ENCODE measurements at places on chromosomes 6 and 20. TPM values are rescaled to one million over a fixed set of nuclear protein-coding genes. Genes with fewer than 3 reads are reported as not detected.

DNA sequence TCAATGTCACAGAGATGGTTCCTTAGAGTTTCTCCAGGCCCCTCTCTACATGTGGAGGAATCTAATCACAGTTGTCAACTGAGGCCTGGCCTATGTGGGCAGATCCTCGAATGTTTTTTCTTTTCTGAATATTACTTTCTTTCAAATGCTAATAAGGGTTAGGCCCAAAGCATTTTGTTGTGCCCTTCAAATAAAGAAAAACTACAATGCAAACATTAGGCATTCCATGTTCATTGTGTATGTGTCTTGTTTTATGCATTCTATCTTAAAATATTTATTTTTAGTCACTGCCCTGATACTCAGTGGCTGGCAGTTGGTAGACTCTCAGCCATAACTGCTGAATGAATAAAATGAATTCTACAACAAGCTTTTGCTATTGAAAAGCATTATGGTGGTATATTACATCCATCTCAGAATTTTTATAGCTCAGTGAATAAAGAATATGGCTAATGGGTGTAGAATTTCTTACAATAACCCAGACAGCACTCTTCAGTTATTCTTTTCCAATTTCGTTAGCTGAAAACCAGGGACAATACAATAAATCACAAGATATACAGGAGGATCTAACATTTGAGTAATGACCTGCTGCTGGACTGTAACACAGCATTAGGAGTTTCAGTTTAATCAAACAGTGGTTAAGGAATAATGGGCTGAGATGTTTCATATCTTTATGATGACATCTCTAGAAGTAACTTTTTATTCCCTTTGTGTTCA, 28.3 kb downstream of the RGS17 start:
- DNase-seq = no peak

- peak; percentile 22 for DNase-seq
Observed at GRCh38 chr6:84581494-84582259, 182.7 kb downstream of the TBX18 start.

PNPLA1 gene
- polyA plus RNA-seq = not detected

AMD1 gene
- 40.3 TPM for polyA plus RNA-seq

WFDC12 gene
- polyA plus RNA-seq = not detected

- DNase-seq = no peak
Observed at GRCh38 chr6:36374194-36374593, 13.3 kb downstream of the ETV7 start.

BEND6 gene
- polyA plus RNA-seq = 1.0 TPM

- no peak for DNase-seq
Observed at GRCh38 chr6:37375376-37375775, 21.6 kb downstream of the RNF8 start.

- no peak for DNase-seq
Observed at GRCh38 chr6:3741477-3741871, 10.0 kb downstream of the PXDC1 start.

- DNase-seq = no peak
Observed at GRCh38 chr6:104579310-104579863, 280.3 kb downstream of the HACE1 start.

- DNase-seq = peak; percentile 52
Observed at GRCh38 chr6:2917801-2918445, 14.8 kb upstream of the SERPINB9 start.

CST4 gene
- not detected for polyA plus RNA-seq

- DNase-seq = no peak
Observed at GRCh38 chr6:137588472-137588871, 94.3 kb upstream of the OLIG3 start.

GRCh38 chr20:49511788-49512525, 29.5 kb upstream of the KCNB1 start:
- no peak for DNase-seq

DNA sequence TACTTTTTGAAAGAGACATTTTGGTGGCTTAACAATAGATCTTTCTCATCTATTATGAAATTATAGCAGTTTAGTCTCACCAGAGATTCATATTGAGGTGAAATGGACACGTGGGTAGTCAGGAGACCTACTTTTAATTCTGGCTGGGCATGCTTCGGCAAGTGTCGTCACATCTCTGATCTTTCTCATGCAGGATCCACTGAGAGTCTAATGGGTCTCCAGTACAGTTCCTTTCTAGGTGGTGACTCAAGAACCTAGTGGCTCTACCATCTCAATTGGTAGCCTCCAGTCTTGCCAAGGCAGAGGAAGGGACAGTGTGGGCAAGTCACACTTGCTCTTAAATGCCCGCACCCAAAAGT, 94.9 kb downstream of the KCNB1 start:
- no peak for DNase-seq

DNA sequence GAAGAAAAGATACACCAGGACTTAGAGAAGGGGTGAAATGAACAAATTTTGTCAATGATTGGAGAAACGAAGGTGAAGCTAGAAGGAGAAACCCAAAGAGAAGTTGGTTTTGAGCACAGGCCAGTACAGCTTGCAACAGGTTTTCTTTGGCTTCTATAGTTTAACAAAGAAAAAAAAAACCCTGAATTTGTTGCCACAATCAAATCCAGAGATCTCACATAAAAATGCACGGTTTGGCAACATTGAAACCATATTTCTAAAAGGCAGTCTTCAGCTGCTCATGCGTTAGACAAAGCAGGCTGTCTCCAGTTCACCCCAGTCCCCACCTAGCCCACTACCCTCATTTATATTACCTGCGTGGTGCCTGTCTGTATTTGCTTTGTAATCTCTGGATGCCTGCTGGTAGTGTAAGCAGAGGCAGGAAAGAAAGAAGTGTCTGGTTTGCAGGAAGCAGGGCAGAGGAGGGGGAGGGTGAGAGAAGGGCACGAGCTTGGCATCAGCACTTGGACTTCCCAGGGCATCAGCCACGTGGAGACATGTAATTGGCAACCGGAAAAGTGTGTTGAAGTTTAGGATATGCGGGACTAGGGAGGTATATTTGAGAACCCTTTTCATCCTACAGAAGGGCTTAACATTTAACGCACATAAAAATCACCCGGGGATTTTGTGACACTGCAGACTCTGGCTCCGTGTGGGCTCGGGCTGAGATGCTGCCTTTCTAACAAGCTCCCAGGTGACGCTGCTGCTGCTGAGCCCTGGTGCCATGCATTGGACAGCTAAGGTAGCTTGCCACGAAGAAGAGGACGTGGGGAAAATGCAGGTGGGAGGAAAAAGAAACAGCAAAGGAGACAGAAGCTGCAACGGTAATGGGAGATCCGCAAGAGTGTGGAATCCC, 14.4 kb downstream of the PFDN4 start:
- DNase-seq = no peak

PDE7B gene
- polyA plus RNA-seq = 11.3 TPM

- no peak for DNase-seq
Observed at GRCh38 chr6:164164876-164165275, 750.4 kb downstream of the QKI start.

TFAP2C gene
- polyA plus RNA-seq = not detected

TSBP1 gene
- not detected for polyA plus RNA-seq

DNA sequence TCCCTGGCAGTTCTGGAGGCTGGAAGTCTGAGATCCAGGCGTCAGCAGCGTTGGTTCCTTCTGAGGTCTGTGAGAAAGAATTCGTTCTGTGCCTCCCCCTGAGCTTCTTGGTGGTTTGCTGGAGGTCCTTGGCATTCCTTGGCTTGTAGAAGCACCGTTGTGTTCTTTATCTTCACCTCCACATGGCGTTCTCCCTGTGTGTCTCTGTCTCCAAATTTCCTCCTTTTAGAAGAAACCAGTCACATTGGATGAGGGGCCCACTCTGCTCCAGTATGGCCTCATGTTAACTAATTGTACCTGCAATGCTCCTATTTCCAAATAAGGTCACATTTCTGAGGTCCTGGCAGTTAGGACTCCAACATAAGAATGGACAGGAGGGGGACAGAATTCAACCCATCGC, 73.0 kb upstream of the BACH2 start:
- DNase-seq = no peak

ATG5 gene
- polyA plus RNA-seq = 24.7 TPM

DNA sequence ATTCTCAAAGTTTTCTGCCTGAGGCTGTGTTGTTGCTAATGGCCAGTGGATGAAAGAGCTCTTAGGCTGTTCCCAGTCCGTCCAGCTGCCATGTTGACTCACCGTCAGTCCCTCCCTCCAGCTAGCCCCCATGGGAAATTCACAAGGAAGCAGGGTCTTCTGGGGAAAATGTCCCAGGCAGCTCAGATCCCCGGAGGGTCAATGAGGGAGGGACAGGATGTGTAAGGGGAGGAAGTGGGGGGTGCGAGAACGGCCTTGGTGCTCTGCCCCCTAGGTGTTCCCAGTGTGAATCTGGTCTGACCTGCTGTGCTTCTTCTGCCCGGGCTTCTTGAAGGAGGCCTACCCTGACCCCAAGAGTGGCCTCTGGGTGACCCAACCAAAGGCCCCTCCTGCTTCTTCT, 65.9 kb downstream of the CEBPB start:
- DNase-seq = no peak

- no peak for DNase-seq
Observed at GRCh38 chr20:10551732-10552724, 116.9 kb downstream of the SLX4IP start.

SYCP2L gene
- polyA plus RNA-seq = 1.9 TPM

RAMACL gene
- not detected for polyA plus RNA-seq

- DNase-seq = no peak
Observed at GRCh38 chr6:2915150-2915549, 12.0 kb upstream of the SERPINB9 start.

GRCh38 chr6:141248021-141248799, 884.5 kb upstream of the GJE1 start:
- DNase-seq = peak; percentile 61

DNA sequence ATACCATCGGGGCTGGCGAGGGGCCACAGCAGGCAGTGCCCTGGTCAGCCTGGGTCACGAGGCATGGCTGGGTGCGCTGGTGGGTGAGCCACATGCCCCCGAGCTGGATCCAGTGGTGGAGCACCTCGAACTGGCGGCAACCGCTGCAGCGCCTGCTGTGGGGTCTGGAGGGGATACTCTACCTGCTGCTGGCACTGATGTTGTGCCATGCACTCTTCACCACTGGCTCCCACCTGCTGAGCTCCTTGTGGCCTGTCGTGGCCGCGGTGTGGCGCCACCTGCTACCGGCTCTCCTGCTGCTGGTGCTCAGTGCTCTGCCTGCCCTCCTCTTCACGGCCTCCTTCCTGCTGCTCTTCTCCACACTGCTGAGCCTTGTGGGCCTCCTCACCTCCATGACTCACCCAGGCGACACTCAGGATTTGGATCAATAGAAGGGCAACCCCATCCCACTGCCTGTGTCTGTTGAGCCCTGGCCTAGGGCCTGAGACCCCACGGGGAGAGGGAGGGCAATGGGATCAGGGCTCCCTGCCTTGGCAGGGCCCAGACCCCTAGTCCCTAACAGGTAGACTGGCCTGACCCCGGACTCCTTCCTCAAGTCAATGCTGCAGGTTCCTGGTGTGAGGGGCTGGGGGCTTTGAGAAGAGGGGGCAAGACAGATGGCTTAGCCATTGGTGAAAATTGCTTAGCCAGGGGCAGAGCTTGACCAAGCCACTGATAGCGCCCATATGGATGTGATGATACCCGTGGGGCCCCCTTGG, 598 bp downstream of the TMEM239 start:
- no peak for DNase-seq

DNA sequence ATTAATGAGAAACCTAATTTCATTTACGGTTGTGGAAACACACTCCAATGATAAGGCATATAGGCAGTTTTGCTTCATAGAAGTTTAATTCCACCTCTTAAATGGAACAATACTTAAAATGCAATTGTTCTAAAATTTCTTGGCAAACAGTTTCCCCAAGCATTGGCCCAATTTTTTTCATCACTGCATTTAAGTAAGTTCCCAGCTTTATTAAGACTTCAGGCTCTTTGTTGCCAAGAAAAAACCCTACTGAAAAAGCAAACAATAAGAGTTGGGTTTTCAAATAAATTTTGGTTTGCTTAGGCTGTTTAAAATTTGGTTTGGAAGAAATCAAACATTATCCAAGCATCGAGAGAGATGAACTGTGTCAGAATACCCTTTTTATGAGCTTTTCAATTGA, 690.9 kb upstream of the NRSN1 start:
- no peak for DNase-seq

NFATC2 gene
- polyA plus RNA-seq = 6.7 TPM

PDSS2 gene
- 9.5 TPM for polyA plus RNA-seq

DNA sequence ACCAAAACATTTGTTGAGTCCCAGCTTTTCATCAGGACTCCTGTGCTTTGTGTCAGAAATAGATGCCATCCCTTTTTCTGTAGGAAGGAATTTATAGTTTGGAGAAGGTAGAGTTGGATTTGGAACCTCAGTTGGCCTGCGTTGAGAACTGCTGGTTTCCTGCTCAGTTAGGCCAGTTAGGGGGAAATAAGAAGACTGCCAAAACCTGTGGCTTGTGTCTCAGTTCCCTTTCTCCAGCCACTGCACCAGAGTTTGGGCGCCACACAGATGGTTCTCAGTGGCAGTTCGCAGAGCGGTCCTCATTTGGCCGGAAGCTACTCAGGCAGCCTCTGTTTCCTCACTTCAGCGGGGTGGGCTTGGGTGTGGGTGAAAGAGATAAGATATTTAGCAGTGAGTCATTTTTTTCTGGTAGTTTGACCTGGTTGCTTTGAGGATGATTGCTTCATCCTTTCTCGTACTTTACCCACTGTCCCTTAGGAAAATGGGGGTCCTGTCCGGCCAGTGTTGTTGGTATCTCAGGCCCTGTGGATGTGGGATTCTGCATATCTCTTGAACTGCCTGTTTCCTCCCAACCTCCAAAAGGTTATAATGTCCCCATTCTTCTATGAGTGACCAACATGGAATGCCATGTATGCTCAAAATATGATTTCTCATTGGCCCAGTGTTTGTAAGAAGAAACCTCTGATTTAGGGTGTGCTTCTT, 53.7 kb downstream of the JARID2 start:
- DNase-seq = no peak

PFDN4 gene
- 65.0 TPM for polyA plus RNA-seq

HLA-DRB5 gene
- 3.2 TPM for polyA plus RNA-seq

PRICKLE4 gene
- 1.0 TPM for polyA plus RNA-seq

HLA-DMB gene
- polyA plus RNA-seq = 4.8 TPM

MMP24 gene
- 0.52 TPM for polyA plus RNA-seq

- DNase-seq = peak; percentile 5
Observed at GRCh38 chr6:167906899-167907298, 80.2 kb downstream of the AFDN start.

Data from muscle of back (tissue), 13 donors.